ENCODE measurements at places on chromosomes 1 and 21.

- peak; percentile 89 for DNase-seq
These were observed 73.2 kb upstream of the TRAPPC10 start for GRCh38 chr21:43938751-43939442.

DNA sequence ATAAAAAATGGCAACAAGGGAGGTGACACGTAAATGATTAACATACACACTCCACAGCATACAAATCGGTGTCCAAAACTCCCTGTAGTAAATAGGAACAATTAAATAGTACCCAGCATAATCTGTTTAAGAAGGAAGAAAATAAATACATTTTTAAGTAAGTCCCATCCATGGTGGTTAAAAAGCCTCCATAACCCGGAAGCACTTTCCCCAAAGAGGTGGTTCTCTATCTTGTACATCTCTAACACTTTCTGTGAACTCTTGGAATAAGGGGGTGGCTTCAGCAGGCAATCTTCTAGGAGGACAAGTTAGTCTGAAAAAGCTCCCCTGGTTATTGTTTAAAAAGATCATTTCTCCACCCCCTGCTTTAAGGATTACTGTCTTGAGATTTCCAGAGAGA lies 76.9 kb downstream of the PTPN14 start:
- no peak for DNase-seq

DNA sequence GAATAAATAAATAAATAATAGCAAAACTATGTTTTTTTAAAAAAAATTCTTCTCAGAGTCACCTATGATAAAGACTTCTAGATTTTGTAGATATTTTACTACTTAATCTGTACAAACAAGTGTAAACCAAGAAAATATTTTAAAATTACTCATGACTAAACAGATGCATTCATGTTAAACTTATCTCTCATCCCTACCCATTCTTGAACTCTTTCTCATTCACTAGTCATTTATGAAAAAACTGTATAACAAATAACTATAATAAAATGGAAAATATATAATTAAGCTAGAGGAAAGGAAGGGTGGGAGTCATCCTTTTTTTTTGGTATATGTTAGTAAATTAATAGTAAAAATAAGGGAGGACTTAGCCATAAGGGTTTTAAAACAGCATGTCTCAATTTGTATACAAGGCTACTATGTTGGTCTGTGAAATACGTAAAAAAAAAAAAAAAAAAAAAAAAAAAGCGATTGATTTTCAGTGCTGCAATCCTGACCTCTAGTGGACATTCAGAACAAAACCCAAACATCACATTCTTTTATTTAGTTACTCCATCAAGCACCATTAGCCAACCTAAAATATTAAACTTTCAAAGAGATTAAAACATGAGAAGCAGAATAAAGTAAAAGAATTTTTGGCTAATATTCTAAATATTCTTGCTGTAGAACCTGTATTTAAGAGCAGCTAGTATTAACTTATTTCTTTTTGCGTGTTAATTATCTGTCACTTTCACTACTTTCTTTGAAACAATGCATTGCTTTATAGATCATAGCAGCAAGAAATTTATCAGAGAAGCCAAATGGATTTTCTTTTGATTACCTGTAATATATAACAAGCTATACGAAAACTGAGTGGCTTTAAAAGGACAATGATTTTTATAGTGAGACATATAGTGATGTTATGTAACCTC lies 255.8 kb upstream of the CACYBP start:
- DNase-seq = no peak

- DNase-seq = no peak
These were observed 134.7 kb upstream of the VANGL1 start for GRCh38 chr1:115506924-115507589.

- DNase-seq = no peak
These were observed 33.1 kb upstream of the ERRFI1 start for GRCh38 chr1:8059161-8059622.

- peak; percentile 7 for DNase-seq
These were observed 109.4 kb downstream of the NRDC start for GRCh38 chr1:51768971-51769588.

DNA sequence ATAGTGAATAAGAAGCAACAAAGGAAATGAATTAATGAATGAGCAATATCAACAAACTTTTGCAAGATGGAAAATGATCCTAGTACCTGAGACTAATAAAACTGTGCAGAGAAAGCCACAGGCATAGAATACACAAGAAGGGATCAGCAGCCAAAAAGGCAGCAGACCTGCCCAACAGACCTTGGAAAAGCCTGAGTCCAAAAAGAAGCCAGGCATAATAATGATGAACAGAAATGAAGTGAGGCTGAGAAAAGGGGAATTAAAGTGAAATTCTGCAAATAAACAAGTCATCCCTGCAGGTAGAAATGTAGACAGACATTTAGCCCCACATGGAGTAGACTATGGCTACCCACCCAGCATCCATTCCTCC lies 10.3 kb upstream of the PHTF1 start:
- no peak for DNase-seq

DNA sequence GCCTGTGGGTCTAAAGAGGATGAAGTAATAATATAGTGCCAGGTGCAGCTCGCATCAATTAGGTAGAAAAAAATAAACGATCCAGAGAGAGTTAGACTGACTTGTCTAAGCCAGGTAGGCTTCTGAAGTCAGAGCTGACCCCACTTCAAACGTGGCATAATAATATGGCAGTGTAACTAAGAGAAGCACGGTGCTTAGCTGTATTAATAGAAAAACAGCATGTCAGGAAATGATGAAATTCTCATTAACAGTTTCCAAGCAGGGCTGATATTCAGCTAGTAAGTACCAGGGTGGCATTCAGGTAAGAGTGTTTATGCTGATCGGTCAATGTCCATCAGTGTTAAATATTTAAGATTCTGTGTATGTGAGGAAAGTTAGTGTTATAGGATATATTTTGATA lies 145.8 kb upstream of the SAMSN1 start:
- no peak for DNase-seq

DNA sequence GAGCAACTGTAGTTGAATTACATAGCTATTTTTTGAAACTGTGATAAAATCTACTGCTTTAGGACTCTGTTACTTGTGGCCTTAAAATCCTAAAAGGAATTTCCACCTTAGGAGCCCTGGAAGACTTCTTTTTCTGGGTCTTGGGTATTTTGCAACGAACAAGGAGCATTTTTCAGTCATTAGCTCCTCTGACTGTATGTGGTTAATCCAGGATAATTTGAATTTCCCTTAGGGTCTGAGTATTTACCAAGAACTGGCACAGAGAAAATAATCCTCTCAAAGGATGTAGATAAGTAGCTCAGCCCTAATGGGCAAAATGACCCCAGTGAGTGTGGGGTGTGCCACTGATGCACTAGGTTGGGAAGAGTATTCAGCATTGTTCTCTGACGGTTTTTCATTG lies 170.4 kb downstream of the VAV3 start:
- DNase-seq = no peak

DNA sequence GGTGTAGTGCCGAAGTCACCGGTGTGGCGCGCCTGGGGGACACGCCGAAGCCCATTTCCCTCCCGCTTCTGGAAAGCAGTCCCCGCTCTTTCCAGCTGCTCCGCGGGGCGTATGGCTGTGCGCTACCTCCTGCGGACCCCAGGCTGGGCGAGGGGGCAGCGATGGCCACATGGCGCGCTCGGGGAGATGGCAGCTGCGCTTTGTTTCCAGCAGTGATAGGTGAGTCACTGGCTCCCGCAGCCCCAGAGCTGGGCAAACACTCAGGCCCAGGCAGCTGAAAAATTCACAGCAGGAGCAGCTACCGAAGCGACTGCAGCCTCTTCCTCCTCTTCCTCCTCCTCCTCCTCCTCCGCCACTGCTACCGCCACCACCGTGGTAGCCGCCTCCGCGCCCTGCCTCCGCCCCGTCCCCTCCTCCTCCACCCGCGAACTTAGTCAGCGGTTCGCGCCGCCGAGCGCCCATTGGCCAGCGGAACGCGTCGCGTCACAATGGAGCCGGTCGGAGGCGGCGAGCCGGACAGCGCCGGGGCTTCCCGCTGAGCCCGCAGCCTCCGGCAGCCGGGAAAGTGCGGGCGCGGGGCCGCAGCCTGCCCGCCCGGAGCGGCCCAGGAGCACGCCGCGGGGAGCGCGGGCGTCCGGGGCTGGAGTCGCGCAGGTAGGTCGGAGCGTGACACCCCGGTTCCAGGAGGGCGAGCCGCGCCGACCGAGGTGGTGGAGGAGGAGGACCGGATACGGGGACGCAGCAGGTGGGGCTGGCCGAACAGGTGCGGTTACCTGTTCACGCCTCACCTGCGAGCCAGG lies at the start of gene LRRC8B:
Gene LRRC8B (plus strand): TSS at position 461 of the 800 bp plus-strand sequence. CDS start 57,822 bp downstream, outside the sequence.
- DNase-seq = peak; percentile 90

- peak; percentile 33 for DNase-seq
These were observed 1.1 kb downstream of the COL9A2 start for GRCh38 chr1:40315795-40316594.

- DNase-seq = no peak
These were observed 4.7 kb downstream of the OR14I1 start for GRCh38 chr1:248697907-248698306.

DNA sequence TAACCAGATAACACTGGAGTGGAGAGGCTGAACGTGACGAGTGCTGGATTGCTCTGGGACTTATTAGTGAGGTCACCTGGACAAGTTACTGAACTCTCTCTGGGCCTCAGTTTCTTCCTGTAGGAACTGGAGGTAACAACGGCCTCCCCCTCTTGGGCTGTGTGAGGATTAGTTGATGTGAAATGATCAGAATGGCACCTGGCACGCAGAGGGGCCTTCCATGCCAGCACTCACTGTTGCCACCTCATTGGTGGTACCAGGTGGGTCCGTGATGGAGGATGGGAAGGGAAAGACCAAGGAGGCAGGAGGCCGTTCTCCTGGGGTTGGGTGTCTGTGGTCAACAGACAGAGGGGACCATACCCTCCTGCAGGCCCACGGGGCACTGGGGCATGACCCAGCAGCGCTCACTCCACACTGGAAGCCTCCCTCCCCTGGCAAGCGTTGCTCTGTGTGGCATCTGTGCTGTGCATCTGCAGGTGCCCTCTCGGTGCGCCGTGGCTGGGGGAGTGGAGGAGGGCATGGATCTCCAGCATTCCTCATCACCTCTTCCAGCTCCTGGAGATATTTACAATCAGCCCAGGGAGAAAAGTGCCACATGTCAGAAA lies 349.5 kb upstream of the VAMP3 start:
- DNase-seq = no peak

DNA sequence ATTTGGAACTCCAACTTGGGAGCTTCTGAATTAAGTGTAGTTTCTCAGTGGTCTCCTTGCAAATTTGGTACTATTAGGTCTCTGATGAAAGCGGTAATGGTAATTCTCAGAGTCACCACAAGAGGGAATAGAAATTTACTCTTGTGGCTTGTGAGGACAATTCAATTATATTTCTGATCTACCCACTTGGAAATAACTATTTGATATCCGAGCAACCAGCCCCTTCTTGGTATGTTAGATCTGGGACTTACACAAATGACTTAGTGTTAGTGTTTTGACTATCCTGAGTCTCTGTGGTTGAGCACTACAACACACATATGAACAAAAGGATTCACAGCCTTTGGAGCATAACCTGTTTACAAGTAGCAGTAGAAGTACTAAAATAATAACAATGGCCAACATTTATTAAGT lies 68.1 kb downstream of the RPS6KA1 start:
- DNase-seq = no peak

DNA sequence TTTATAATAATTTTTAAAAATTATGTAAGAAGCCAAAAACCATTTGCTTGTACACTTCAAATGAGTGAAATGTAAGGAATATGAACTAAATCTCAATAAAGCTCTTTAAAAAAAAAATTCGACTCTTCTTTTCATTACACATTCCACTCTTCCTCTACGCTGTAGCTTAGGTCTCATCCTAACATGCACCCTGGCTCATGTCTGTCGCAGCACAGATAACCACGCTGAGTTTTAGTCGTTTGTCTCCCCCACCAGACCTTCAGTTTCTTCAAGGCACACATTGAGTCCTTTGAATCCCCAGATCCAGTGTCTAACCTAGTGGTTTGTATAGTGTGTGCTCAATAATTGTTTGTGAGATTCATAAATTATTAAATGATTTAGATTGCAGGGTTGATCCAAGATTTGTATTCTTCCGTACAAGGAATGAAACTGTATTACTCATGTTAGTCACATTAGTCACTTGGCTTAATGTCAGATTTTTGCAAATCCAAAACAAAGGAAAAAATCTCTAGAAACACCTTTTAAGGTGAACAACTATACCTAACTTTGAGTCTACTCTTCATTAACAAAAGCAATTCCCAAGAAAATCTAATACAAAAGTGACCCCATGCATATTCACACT lies 57.3 kb downstream of the SLC25A24 start:
- DNase-seq = no peak

- DNase-seq = no peak
These were observed 52.4 kb downstream of the PHC2 start for GRCh38 chr1:33378524-33378923.

DNA sequence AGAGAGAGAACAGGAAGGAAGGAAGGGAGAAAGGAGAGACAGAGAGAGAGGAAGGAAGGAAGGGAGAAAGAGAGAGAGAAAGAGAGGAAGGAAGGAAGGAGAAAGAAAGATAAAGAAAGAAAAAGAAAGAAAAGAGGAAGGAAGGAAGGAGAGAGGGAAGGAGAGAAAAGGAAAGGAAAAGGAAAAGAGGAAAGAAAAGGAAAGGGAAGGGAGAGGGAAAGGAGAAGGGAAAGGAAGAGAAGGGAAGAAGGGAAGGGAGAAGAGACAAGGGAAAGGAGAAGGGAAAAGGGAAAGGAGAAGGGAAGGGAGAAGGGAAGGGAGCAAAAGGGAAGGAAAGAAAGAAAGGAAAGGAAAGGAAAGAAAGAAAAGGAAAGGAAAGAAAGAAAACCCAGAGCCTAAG lies 404.6 kb downstream of the DISC1 start:
- DNase-seq = no peak

- DNase-seq = no peak
These were observed 31.0 kb downstream of the AGO4 start for GRCh38 chr1:35838693-35839245.

DNA sequence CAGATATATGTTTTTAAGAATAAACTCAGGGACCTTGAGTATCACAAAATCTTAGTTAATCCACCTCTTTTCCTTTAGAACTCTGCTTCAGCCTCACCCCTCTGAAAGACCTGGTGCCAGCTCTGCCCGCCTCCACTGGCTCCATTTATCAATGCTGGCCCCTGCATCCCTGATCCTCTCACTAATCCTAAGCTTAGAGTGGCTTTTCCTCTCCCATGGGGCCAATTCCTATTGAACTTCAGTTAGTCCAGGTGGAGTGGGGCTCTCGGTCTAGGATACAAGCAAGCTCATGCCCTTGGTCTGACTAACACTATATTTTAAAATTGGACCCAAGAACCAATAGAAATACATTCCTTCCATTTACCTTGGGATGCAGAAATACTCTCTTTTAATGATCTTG lies 87.0 kb downstream of the RGS7 start:
- DNase-seq = no peak

GRCh38 chr1:200891774-200892157 lies 2.9 kb upstream of the INAVA start:
- DNase-seq = no peak

DNA sequence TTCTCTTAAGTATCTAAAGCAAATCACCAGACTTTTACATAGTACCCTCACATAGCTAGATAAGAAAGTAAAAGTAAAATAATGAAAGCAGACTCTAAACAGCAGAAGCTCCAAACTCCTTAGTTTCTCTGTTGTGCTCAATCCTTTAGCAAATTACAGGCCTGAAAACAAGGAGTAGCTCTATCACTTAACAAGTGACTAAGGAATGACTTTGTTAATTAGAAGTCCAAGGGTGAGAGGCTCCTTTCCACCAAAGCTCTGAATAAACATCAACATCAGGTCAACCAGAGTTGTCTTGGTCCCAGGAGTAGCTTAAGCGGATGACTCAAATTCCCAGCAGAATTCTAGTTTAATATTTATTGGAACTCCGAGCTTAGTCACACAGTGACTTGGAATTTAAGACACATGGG lies 5.9 kb downstream of the NRIP1 start:
- DNase-seq = no peak
